ENCODE measurements at places on chromosomes 5 and 9. TPM values are rescaled to one million over a fixed set of nuclear protein-coding genes. Genes with fewer than 3 reads are reported as not detected.

GRCh38 chr5:143664623-143665022 is 147.3 kb upstream of the HMHB1 start:
- no peak for DNase-seq

DNA sequence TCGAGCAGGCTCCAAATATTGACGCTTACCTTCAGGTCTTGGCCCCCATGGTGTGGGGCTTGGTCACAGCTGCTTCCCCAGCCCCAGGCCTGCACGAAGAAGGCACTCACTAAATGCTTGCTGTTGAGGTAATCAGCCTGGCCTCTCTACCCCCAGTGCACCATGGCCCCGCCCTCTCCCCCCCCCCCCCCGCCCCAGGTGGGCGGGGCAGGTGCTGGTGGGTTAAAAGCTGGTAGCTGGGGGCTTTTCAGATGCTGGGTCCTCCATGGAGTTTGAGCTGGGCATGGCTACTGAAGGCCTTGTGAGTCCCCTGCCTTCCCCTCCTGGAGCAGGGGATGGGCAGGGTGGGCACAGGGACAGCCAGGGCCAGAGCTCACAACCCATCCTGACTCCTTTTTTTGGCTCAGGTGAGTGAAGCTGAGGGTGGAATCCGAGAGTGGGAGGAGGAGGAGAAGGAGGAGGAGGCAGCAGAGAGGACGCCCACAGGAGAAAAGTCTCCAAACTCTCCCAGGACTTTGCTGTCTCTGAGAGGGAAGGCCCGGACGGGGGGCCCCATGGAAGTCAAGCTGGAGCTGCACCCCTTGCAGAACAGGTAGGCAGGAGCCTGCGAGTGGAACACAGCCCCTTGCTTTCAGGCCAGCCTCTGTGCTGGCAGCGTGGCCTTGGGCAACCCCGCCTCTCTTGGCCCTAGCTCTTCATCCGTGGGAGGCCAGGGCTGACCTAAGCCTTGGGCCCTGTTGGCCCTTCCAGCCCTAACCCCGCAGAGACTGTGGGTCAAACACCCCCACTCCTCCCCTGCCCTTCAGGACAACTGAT is 4.4 kb upstream of the TSPAN17 start:
- DNase-seq = no peak

The RETREG1 gene
- 3.2 TPM for total RNA-seq

The SLC31A1 gene
- 6.8 TPM for total RNA-seq

The GOLM1 gene
- 11.5 TPM for total RNA-seq

The NR4A3 gene
- total RNA-seq = 2.9 TPM

The MOB3B gene
- total RNA-seq = 9.7 TPM

DNA sequence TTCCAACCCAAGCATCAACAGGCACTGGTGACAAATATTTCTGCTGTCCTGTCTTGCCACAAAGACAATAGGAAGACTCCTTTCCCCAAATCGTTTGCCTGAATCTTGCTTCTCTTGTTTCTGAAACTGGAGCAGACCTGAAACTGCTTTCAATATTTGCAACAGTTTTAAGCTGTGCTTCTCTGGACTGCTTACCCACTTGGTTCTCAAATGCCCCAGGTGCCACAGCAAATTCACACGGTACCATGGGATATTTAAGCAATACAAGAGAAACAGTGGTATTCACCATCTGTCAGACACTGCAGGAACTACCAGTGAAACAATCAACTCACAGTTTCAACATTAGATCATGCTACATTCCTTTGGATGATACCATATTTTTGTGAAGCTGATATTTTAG is 309.4 kb downstream of the PARP8 start:
- no peak for DNase-seq

DNA sequence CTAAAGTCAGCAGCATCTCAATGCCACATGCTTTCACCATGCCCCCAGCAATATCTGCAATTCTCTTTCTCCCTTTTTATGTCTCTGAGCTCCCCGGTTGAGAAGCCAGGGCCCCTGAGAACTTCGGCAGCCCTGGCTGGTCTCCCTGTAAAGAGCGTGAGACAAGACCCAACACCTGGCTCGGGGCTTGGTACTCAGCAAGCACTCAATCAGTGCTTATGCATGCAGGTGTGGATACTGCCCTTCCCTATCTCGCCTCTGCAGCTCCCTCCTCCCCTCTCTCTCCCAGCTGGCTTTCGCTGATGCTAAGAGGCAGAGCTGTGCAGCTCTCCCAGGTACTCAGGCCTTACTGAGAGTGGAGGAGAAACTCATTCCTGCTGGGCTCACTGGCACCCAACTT is 41.7 kb upstream of the AKNA start:
- DNase-seq = no peak

DNA sequence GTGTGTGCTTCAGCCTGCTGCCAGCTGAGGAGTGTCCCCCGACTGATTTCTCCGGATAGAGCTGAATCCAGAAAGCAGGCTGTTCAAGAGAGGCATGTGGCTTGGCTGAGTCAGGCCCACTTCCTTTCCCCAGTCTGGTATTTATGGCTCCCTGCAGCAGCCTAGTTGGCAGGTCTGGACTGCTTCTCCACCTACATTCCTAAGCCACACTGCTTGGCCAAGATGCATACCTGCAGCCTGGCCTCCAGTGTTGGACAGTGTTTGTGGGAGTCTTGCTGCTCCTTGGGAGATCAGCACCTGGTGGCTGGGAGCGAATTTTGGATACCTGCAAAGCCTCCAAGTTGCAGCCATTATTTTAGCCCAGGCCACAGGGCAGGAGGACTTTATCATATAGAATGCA is 670.8 kb downstream of the ACTL7B start:
- no peak for DNase-seq

The AQP7 gene
- total RNA-seq = 4.6 TPM

Data from uterus (tissue), 4 donors.